ENCODE measurements at places on chromosomes 7 and 10.

GRCh38 chr7:68805159-68805558 is 793.1 kb upstream of the AUTS2 start:
- DNase-seq: no peak

GRCh38 chr10:22321156-22321923 is 441 bp downstream of the BMI1 start:
- no peak for DNase-seq

- peak; percentile 64 for DNase-seq
Measured at GRCh38 chr7:123749537-123749857, 694 bp upstream of the WASL start.

- DNase-seq: no peak
Measured at GRCh38 chr7:111681242-111681641, 119.0 kb upstream of the IMMP2L start.

GRCh38 chr7:70630818-70631457 is 501.0 kb upstream of the GALNT17 start:
- no peak for DNase-seq

DNA sequence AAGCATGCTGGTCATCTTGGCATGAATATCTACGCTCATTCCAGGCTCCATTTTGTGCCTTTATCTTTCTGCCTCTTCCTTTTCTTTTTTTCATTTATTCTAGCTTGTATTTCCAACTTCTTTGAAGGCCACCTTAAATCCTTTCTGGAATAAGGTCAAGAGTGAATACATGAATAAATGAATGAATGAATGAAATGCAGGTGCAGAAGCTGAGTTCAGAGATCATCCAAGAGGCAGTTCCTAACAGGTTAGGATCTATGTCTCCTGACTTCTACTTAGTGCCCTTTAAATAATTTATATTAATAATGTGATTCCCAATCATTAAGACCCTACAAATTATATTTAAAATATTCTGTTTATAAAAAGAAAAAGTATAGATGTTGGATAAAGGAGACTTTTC is 125.9 kb downstream of the PIP4K2A start:
- DNase-seq: no peak

GRCh38 chr10:130459011-130459410 is 322.8 kb downstream of the GLRX3 start:
- no peak for DNase-seq

DNA sequence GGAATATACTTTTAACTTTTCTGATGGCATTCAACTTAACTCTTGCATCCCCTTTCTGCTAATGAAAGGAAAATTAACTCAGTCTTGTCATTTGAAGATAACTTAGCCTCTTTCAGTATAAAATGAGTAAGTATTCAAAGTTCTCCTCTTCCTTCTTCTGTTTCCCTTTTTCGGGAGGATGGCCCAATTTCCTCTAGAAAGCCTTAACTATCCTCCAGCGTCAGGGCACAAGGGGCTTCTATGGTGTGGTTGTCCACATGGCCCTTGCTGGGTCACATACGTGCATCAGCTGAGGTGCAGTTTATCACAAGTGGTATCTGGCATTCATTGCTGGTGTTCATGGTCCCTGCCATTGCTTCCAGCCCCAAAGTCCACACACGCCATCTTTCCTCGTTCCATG is 17.8 kb upstream of the GSAP start:
- DNase-seq: no peak

DNA sequence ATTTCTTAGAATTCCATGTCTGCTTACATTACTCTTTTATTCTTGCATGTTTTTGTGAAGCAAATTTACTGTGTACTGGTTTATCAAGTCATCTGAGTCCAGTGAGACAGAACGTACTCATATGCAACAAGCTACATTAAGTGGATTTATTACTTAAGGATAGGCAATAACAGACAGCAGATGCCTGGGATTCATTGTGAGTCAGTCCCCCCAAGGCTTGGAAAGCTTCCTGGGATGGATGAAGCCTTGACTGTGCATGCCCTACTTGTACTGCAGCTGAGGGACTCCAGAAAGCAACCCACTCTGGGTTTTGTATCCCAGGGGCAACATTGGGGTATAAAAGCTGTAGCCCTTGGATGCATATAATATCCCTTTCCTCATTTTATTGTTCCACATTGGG is 113.4 kb upstream of the RAB18 start:
- DNase-seq: peak; percentile 79

GRCh38 chr7:127769696-127770400 is 117.9 kb downstream of the SND1 start:
- no peak for DNase-seq

- peak; percentile 75 for DNase-seq
Measured at GRCh38 chr7:155815332-155816191, 3.3 kb upstream of the SHH start.

DNA sequence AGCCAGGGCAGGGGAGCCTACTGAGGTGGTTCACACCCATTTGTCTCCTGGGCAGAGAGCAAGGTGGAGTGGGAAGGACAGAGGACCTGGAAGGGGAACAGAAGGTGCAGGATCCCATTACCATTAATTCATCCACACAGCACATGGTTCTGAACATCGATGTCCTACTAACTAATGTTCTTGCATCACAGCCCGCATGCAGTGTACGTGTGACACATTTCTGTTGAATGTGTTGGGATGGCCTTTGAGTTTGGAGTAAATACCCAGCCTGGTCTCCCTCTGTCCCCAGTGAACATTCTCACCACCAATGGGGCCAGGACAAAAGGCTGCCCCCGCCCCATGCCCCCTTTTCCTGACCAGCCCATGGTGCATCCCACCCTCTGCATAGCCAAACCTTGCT is 46.3 kb downstream of the FAM241B start:
- no peak for DNase-seq

DNA sequence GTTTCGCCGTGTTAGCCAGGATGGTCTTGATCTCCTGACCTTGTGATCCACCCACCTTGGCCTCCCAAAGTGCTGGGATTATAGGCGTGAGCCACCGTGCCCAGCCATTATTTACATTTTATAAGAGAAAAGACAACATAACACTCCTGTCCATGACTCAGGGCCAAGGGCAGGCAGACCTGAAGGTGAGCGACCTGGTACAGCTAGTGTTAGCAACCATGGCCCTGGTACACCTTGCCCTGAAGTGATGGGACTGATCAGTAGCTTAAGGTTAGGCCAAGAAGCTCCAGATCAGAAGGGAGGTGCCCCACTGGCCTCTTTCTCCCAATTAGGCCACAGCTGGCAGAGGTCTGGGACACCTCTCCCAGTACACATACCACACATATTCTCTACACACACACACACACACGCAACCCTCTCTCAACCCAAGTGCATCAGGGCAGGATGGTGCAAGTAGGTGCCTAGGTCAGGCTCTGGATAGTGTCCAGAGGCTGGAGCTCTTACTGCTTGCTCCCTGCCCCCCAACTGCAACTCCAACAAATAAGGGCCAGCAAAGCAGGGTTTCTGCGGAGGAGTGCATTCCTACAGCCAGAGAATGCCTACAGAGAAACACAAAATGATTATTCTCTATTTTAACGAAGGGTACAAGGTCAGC is 43.8 kb downstream of the DPCD start:
- DNase-seq: no peak

GRCh38 chr7:100221231-100221718 is 1.5 kb downstream of the PVRIG start:
- no peak for DNase-seq

- DNase-seq: no peak
Measured at GRCh38 chr7:156240532-156240931, 400.0 kb upstream of the RNF32 start.

DNA sequence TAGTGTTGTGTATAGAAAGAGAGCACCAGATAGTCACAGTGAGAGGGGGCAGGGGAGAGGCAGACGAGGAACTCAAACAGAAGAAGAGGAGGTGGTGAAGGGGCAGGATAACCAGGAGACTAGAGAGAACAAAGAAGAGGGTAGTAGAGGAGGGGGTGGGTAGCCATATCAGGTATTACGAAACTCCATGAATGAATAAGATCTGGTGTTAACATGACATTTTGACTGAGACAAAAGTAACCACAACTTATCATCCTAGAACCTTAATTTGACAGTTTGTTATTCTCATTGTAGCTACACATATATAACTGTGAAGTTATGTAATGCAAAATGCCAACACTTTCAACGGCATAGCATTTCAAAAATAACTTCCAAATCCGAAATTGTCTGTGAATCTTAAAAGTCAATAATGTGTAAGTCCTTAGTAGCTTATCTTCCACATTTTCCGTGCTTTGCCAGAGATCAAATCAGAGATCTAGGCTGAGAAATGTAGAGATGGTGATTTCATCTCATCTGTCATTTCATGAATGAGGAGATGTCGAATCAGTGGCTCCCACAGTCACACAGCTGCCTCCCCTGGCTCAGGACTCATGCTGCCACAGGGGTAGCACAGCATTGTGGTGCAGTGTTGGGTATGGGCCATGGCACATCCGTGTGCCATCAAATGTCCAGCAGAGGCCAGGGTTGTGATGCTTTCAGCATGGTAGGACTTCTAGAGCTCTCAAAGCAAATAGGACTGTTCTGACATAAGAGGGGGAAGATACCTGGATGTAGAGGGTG is 202.1 kb downstream of the HECW1 start:
- no peak for DNase-seq

GRCh38 chr7:75737856-75738603 is 711 bp downstream of the HIP1 start:
- DNase-seq: no peak

- DNase-seq: no peak
Measured at GRCh38 chr7:116455009-116455408, 44.5 kb upstream of the CAV2 start.

DNA sequence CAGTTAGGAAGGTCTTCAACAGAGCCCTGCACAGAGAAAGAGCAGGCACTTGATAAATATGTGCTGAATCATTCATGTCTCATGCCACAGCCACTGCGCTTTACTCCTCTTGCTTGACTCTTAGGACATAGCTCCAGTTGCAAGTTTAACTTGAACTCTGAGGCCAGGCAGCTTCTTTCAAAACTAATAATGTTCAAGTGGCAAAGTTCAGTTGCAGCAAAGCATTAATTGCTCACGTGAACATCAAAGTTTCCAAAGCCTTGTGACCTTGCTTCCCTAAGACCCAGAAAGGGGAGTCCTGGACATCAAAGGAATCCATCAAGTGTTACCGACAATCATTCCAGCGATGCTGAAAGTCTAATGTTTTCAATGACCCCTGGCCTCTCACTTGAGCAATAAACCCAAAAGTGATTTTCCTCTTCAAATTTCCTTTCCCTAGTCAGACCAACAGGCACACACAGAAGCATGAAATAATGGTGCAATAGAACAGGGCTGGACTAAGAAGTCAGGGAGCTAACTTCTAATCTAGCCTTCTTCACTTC is 21.8 kb upstream of the TECTB start:
- DNase-seq: no peak

GRCh38 chr7:56007891-56008290 is 43.4 kb downstream of the PSPH start:
- DNase-seq: no peak

- no peak for DNase-seq
Measured at GRCh38 chr10:113225903-113226302, 275.9 kb downstream of the TCF7L2 start.

DNA sequence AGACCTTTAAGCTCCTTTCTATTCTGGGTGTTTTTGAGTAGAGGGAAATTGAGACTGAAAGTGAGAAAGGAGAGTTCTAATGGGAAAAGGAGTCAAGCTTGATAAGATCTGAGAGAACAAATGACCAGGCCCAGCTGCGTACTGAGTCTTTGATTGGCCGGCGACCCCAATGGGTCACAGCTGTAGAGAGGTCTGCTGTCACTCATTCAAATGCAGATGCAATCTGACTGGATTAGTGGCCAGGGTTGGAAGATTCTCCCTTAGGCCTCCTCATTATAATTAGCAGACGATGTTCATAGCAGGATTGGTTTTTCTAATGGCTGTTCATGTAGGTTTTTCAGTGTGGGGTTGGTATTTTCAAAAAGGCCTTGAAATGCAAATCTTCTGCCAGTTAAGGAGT is 127.2 kb upstream of the SLC25A13 start:
- DNase-seq: no peak

DNA sequence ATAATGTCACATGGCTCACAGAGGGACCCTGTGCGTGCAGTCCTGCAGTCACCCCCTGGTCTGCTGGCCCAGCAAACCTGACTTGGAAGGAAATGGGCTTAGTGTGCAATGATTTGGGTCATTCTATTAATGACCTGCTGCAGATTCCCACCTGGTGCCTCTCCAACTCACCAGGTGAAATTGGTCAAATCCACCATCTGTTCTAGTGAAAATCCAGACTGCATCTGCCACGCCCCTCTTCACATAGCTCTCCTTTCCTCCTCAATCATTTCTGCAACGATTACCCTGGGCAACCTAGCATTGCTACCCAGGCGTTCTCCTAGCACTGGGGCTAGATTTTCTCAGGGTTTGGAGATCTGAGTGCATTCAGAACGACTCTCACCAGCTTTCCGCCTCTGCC is 29.4 kb downstream of the SRRM3 start:
- no peak for DNase-seq

GRCh38 chr10:33434933-33435332 is 100.5 kb upstream of the NRP1 start:
- no peak for DNase-seq

DNA sequence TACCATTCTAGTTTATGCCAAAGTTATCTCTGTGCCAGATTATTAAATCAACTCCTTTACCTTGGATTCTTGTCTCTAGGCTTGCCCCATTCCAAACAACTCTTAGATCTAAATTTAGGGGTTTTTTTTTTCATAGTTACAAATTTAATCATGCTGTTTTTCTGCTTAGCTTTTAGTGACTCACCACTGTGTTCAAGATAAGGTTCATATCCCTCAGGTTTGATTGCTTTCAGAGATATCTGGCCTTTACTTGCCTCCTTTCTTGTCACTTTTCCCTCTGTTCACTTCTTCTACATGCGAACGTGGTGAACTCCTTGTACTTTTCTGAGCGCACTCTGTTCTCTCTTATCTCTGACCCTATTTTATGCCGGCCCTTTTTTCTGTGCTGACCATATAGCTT is 78.2 kb downstream of the VPS50 start:
- DNase-seq: no peak

DNA sequence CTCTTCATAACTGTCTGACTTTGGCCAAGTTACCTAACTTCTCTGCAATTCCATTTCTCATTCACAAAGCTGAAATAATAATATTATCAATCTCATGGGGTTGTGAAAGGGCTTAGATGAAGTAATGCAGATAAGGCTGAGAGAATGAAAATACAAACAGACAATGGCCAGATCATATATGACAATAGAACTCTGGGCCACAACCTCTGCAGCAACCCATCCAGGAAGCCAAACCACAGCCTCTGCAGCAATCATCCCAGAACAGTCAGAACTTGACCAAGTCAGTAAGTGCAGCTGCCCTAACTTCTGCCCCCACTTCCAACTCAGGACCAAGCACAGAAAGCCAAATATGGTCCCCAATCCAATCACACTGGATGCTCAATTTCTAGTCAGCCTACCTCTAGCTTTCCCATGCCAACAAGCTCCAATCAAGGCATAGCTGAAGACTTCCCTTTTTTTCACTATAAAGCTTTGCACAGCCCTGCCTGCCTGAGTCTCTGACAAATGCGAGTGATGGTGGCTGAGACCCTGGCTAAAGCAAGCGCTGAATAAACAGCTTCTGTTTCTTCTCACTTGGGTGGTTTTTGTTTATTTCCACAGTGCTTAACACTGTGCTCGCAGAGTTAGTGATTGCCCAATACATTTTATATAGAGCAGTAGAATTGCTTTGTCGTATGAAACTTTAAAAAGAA is 34.8 kb upstream of the TNPO3 start:
- DNase-seq: no peak

All from RWPE1 (cell line).